ENCODE measurements at places on chromosomes 7 and 10.

DNA sequence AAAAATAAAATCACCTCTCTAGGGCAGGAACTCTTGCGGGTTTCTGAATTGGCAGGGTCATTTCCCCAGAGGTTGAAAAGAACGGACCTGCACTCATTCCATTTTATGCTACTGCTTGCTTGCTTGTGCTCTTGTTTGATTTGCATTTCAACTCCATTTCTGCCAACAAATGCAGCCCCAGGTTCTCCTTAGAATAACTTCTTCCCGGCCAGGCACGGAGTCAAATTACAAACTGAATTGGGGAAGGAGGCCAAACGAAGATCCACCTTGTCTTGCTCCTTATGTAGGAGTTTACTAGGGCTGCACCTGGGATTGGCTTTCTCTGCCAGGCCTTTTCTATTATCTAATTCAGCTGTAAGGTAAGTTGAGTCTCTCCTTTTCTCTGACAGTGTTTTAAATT, 79.6 kb downstream of the HGF start:
- no peak for DNase-seq

- DNase-seq: no peak
Observed at GRCh38 chr10:90289037-90289436, 568.8 kb downstream of the HTR7 start.

DNA sequence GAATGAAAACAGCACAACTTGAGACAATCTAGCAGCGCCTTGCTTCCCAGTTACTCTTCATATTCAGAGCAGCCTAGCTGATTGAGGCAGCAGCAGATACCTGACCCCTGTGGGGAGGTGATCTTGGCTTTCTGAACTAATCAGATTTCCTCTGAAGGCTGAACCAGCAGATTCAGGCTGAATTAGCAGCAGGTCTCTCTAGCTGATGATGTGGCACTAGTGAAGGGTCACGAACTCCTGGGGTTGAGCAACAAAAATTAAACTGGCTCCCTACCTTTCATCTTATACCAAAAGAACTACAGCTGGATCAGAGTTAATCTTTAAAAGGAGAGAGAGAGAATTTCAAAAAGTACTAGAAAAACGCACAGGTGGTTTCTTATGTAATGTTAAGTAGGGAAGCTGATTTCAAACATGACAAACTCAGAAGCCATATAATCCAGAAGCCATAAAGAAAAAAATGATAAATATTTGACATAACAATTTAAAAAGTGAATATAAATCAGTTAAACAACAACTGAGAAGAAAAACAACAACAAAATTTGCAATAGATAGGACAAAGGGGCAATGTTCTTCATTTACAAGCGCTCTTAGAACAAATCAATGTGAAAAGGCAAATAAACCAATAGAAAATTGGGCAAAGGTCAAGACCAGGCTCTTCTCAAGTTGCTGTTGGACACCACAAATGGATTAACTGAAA, 13.5 kb downstream of the SLC25A13 start:
- DNase-seq: no peak

GRCh38 chr7:82530361-82530760, 86.8 kb upstream of the CACNA2D1 start:
- DNase-seq: no peak

- no peak for DNase-seq
Observed at GRCh38 chr7:134513169-134513752, 14.1 kb upstream of the AKR1B10 start.

DNA sequence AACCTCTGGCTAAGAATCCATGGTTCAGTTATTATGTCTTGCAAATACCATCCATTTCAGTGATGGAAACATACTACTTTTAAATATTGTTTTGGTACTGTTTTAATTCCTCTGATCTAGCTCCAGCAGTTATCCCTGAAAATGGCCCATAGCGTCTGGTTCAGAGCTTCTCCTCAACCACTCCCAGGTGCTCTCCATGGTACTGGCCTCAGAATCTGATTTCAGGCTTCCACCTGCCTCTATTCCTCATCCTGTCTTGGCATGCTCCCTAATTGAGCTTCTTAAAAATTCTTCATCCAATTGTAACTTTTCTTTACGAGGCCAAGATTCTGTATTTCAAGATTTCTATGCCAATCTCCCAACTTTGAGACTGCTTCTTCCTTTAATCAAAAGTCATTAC, 236.3 kb downstream of the HTR7 start:
- DNase-seq: no peak

GRCh38 chr10:7389346-7389745, 21.5 kb downstream of the SFMBT2 start:
- no peak for DNase-seq

- no peak for DNase-seq
Observed at GRCh38 chr10:13892001-13892491, 305.3 kb downstream of the PRPF18 start.

DNA sequence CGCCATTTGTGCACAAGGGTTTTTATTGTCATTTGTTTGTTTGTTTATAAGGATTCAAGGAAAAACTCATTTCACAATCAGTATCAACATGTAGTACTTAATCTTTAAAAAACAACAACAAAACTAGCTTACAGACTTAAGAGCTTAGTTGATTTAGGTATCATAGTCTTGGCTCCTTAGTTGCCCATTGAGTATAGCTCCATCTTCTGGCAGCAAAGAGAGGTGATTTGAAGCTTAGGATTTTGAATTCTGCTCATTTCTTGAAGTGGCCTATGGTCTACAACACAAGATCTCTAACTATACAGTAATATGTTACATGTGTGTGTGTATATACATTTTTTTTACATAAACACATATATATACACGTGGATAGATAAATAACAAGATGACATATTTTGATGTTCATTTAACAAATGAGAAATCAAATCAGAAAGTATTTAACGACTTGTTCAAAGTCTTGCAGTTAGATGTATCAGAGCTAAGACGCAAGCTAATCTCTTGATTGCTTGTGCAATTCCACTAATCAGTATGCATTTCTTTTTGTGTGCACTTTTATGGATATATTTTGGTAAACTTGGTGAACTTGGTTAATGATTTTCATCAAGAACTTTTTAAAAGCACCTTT, 307.3 kb downstream of the CAMK1D start:
- no peak for DNase-seq

DNA sequence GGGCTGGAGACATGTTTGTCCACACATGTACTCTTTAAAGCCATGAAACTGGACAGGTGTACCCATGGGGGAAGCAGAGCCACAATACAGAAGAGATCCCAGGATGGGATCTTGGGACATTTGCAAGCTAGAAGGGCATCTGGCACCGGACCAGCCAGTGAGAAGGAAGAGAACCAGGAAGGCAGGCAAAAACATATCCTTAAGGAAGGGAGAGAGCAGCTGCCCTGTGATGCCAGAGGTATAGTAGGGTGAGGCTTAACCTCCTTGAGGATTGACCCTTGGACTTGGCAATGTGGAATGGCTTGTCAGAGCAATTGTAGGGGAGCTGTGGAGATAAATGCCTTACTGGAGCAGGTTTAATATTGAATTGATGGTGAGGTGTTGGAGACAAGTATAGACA, 17.9 kb upstream of the SUV39H2 start:
- no peak for DNase-seq

- no peak for DNase-seq
Observed at GRCh38 chr10:30127120-30127541, 67.7 kb upstream of the JCAD start.

DNA sequence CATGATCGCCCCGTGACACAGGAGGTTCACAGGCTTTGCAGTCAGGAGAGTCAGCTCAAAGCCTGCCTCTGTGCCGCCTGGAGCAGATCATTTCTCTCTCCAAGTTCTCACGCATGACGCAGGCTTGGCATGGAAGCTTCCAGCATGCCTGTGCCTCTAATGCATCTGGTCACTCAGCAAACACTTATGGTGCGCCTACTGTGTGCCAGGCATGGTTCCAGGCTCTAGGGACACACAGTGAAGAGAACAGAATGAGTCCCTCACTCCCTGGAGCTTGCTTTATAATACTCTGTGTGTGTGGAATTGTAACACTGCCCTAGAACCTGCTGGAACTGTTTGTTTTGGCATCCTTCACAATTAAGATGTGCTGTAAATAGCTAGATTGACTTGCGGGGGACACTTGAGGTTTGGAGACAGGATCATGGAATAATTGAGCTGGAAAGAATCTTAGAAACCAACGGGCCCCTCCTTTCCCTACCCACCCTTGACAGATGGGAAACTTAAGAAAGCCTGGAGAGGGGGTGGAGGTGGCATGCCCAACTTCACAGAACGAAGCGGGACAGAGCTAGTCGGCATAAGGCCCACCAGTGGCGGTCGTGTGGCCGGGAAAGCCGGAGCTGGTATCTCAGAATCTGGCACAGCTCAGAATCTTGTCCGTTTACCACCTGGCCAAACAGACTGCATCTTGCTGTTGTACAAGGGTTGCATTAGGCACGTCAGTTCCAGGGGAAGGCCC, 4.6 kb upstream of the MYH16 start:
- no peak for DNase-seq

- DNase-seq: no peak
Observed at GRCh38 chr7:107152011-107152410, 16.8 kb upstream of the HBP1 start.

DNA sequence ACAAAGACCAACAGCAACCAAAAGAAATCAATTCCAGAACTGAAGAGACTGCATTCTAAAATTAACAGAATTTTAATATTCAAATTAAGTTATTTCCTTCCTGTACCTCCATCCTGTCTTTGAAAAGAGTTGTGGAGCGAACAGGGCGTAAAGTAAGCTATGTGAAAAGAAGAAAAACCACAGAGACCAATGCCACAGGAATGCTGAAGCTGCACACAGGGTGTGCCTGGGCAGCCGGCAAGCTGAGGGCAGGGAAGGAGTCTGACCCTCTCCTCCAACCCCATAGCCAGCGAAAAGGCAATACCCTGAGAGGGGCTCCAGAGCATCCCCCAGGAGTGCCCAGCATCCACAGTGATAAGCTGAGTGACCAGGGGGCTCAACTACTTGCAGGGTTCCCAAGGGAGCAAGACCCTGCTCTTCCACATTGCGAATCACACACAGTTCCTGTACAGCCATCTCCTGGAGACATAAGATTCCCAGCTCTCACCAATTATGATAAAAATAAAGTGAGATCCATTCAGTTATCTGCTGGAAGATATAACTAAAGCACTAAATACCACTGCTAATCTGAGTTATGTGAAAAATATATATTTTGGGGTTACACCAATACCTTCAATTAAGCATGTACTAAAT, 93.8 kb downstream of the PARD3 start:
- no peak for DNase-seq

GRCh38 chr10:4522296-4523000, 303.6 kb upstream of the AKR1E2 start:
- no peak for DNase-seq

DNA sequence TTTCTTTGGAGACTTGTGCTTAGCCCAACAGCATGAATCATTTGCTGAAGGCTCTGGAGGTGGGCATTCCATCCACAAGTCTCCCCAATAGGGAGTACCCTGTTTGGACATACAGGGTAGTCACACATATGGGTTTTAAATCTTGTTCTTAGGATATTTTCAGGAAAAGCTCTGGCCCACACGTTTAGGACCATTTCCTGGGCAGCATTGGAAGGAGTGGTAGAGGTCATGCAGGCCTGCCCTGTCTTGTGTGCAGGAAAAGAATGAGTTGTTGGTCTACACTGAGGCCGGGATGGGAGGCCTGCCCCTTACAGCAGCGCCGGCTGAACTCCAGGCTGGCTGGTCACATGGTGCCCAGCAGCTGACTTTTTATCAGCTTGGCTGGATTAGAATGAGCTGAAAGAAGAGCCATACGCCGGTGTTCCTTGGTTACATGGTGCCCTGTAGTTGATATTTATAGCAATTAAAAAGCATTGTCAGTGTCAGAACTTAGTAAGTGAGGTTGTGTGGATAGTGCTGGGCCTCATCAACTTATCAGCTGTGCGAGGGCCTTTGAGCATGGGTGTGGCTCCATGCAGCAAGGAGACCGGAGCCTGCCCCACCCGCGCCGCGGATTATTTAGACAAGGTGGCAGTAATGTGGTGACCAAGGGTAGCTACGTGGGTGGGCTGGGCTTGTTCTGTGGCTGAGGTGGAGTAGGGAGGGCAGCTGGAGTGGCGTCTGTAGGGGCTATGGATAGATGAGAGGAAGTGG, 28.6 kb downstream of the OGDH start:
- no peak for DNase-seq

DNA sequence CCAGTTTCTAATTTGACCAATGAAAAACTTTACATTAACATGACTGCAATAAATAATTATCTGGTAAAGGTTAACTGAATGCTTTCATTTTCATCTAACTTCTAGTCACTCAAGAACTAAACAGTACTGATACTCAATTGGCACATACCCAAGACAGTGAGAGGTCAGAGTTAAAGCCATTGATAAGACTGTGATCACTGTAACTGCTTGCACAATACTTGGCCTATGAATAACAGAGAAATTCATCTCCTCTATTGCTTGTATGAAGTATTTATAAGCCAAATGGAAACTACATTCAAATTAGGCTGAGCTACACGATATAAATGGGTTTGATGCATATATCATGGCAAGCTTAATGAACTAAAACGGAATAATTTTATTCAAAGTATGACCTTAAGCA, 43.0 kb downstream of the HERC4 start:
- no peak for DNase-seq

DNA sequence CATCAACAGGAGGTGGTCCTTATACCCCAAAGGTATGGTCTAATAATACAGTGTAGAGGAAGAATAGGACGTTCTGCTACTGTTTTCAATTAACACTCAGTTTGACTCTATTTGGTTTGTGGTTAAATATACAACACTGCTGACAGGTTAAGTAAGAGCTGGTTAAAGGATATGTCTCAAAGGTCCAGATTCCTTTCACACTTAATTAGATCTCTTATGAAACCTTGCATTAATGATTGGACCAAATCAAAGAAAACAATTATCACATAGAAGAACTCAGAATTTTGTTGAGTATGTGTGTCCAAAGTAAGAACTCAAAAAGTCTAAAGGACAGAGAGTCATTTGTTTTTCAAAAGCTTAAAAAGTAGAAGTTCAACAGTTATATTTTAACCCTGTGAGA, 18.0 kb downstream of the MRLN start:
- DNase-seq: no peak

DNA sequence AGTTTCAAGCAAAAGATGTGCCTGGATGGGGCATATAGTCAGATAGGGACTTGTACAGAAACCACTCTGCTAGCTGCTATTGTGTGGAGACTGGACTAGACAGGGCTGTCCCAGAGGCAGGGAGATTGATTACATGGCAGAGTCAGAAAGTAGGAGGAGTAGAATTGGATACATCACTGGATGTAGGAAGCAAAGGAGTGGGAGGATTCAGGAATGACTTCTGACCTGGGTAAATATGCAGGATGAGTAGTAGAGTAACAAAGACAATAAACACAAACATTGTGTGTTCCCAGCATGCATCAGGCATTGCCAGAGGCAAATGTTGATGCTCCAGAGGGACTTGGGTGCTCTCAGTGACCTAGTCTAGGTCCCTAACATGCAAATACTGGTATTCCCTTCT, 30.9 kb upstream of the MAT1A start:
- no peak for DNase-seq

DNA sequence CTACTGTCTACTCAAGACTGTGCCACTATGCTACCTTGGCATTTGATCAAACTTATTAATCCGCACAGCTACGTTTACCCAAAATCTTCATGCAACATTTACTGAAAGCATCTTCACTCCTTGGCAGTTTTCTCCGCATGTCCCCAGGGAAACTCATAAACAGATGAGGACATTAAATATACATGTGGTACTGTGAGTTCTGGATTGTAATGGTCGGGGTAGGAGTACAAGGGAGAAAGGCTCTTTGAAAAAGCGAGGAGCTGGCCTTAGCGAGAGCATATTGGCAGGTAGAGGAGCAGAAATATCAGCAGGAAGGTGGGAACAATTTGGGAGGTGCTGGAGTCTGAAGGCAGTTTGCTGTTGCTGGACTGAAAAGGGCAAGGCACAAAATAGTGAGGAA, 107.1 kb upstream of the NOBOX start:
- DNase-seq: no peak

- no peak for DNase-seq
Observed at GRCh38 chr10:22701132-22701826, 13.1 kb downstream of the PIP4K2A start.
